ENCODE measurements at places on chromosomes 7 and 10.
A peak's percentile ranks its signal among the peaks of the same experiment; 100 is the strongest.

- no peak for DNase-seq
Measured at GRCh38 chr7:21911341-21911875, 34.3 kb downstream of the CDCA7L start.

DNA sequence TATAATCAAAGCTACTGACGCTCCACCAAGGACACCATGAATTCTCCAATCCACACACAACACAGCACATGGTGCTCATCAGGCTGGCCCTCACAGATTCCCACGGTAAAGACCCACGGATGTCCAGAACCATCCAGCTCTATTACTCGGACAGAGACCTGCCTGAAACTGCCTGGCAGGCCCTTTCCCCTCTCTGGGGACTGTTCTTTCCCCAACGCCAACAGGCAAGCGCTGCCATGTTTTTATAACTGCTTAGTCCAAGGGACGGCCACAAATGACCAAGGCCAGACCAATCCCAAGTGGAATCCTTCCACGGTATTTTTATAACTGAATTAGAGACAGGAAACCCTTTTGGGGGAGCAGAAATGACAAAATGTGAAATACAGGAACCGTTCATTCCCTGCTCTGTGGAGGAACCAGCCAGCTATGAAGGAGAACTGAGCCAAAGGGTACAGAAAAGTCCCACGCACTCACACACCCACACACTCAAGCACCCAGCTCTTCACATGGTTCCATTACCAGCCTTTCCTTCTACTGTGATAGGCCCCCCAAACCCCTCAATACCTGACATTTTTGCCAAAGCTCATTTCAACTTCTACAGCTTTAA, 4.1 kb downstream of the PIP4K2A start:
- no peak for DNase-seq

DNA sequence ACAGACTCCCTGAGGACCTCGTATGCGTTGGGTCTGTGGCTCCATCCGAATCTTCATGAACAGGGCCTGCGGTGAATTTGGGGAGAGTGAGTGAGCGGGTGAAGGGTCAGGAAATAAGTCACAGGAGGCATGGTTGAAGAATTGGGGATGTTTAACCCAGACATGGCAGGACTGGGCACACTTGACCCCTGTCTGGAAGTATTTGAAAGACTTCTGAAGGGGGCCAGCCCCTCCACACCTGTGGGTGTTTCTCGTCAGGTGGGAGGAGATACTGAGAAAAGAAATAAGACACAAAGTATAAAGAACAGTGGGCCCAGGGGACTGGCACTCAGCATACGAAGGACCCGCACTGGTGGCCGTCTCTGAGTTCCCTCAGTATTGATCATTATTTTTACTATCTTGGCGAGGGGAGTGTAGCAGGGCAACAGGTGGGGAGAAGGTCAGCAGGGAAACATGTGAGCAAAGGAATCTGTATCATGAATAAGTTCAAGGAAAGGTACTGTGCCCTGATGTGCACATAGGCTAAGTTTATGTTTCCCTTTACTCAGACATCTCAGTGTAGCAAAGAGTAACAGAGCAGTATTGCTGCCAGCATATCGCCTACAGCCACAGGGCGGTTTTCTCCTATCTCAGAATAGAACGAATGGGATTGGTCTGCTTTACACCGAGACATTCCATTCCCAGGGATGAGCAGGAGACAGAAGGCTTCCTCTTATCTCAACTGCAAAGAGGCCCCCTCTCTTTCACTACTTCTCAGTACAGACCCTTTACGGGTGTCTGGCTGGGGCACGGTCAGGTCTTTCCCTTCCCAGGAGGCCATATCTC, 38.2 kb upstream of the PFKFB3 start:
- no peak for DNase-seq

GRCh38 chr7:129160161-129160905, 15.8 kb downstream of the TSPAN33 start:
- no peak for DNase-seq

- DNase-seq, result no peak
Measured at GRCh38 chr10:77249901-77250459, 387.6 kb downstream of the KCNMA1 start.

- DNase-seq, result no peak
Measured at GRCh38 chr7:127791446-127792189, 139.6 kb downstream of the SND1 start.

DNA sequence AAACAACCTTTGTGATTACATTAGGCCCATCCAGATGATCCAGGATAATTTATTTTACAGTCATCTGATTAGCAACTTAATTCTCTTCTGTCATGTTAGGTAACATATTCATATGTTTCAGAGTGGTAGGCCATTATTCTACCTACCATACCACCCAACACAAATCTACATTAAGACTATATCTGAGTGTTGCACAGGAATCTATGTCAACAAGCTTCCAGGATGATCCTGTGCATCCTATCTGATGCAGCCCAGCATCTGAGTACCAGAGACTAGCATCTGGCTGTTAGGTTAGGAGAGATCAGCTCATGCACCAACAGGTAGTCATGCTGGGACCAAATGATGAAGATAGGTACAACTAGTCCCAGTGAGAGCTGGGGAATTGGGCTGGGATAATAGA, 1.3 kb upstream of the DDX56 start:
- DNase-seq, result peak; percentile 1

DNA sequence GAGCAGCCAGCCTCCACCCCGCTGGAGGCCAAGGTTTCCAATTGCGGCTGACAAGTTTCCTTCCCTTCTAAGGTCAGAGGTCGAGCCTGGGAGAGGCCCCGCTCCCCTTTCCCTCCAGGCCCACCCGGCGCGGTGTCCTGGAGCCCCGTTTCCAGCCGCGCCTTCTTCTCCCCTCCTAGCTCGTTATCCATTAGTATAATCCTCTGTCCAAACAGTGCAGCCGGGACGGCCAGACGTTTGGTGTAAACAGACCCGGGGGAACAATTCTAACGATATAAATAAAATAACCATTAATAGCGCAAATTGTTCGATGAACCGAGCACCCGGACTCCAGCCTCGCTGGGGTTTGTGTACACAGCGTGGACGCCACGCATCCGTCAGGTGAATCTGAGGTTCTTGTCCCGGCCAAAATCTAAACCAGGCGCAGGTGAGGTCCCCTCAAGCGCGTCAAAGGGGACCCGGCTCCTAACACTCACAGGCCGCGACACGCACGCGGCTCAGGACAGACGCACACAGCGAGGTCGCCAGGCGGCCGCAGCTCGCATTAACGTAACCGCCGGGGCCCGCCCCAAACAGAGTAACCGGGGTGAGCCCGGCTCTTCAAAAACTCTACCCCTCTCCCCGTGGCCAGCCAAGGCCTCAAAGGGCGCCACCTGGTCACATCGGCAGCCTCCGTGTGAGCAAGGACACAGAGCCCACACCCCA, 10.8 kb upstream of the NKX2-3 start:
- peak; percentile 24 for DNase-seq

GRCh38 chr10:8229153-8229552, 174.7 kb downstream of the GATA3 start:
- no peak for DNase-seq

- no peak for DNase-seq
Measured at GRCh38 chr7:137839903-137840779, 6.6 kb downstream of the DGKI start.

DNA sequence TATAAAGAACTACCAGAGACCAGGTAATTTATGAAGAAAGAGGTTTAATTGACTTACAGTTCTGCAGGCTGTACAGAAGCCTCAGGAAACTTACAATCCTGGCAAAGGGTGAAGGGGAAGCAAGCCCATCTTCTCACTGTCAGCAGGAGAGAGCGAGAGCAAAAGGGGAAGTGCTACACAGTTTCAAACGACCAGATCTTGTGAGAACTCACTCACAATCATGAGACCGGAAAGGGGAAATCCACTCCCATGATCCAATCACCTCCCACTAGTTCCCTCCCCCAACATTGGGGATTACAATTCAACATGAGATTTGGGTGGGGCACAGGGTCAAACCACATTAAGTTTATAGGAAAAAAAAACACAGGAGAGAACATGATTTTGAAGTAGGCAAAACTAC, 222.1 kb upstream of the SHH start:
- no peak for DNase-seq

DNA sequence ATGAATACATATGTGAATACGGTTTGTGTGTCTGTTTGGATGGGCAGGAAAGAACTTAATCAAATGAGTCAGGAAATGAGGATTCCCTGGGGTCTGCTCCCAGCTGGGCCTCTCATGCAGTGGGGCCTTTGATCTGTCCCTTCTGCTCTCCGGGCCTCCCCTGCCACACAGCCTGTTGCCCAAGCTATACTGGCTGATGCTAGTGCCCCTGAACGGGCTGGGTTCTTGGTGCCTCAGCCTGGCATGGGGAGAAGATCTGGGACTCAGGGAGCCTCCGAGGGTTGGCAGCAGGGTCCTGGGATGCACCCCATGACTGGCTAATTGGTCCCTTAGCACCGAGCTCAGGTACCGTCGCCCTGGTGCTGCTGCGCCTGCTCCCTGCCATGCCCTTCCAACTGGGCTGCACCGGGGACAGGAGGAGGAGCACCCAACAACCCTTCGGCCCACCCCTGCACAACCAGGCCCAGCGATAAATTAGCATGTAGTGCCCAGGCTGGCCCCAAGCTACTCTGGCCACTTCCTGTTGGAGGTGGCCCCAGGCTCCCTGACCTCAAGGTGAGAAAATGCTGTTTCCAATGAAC, 59.9 kb upstream of the DUSP5 start:
- no peak for DNase-seq

- no peak for DNase-seq
Measured at GRCh38 chr10:94085766-94086437, 92.2 kb downstream of the PLCE1 start.

- DNase-seq, result no peak
Measured at GRCh38 chr7:11430112-11430511, 401.9 kb downstream of the THSD7A start.

DNA sequence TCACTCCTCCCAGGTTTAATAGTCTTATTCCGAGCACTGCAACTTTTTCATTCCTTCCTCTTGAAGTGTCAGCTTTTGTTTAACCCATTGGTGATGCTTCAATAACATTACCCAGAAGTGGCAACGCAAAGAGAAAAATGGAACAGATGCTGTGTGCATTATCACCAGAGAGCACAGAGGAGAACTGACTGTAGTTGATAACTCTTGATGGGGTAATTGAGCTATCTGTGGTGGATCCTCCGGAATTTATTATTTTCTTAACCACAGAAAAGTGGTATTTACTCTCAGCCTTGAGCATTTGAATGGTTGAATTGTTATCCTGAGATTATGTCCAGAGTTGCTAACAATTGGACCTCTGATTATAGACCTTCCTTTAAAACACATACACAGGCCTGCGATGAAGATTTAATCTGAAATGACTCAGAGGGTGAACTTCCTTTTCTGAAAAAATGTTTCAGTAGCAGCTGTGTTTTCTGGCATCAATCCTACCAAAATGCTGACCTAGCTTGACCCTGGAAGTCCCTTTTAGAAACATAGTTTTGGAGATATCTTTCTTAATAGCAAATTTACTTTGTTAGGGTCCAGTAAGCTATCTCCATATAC, 1584.4 kb upstream of the LRRTM3 start:
- DNase-seq, result no peak

GRCh38 chr7:44282601-44283171, 42.7 kb downstream of the CAMK2B start:
- DNase-seq, result peak; percentile 13

GRCh38 chr7:1290679-1291356, 58.1 kb downstream of the UNCX start:
- DNase-seq, result no peak

DNA sequence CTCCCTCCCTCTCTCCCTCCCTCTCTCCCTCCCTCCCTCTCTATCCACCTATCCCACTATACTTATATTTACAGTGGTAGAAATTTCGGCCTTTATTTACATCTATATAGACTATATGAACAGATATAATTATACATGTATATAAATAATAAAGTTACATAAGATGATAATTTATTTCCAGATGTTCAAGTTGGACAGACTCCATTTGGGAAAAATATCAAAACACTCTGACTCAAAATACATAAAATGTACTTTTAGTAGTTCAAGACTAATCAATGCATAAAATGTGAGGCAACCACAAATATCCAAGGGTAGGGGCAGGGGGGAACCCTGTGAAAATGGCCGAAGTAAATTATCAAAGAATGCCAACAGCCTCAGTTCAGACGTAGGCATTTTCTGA, 203.0 kb downstream of the FANK1 start:
- no peak for DNase-seq

DNA sequence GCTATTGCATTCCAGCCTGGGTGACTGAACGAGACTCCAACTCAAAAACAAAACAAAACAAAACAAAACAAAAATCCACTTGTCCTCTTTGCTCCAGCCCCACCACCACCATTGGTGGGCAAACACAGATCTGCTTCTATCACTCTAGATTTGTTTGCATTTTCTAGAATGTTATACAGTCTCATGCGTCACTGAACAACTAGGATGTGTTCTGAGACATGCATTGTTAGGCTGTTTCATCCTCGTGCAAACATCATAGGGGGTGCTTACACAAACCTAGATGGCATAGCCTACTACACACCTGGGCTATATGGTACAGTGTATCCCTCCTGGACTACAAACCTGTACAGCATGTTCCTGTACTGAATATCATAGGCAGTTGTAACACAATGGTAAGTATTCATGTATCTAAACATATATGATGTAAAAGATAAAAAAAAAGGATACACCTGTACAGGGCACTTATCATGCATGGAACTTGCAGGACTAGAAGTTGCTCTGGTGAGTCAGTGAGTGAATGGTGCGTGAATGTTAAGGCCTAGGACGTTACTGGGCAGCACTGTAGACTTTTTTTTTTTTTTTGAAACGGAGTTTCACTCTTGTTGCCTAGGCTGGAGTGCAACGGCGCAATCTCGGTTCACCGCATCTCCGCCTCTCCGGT, 45.3 kb downstream of the BTBD16 start:
- DNase-seq, result no peak

DNA sequence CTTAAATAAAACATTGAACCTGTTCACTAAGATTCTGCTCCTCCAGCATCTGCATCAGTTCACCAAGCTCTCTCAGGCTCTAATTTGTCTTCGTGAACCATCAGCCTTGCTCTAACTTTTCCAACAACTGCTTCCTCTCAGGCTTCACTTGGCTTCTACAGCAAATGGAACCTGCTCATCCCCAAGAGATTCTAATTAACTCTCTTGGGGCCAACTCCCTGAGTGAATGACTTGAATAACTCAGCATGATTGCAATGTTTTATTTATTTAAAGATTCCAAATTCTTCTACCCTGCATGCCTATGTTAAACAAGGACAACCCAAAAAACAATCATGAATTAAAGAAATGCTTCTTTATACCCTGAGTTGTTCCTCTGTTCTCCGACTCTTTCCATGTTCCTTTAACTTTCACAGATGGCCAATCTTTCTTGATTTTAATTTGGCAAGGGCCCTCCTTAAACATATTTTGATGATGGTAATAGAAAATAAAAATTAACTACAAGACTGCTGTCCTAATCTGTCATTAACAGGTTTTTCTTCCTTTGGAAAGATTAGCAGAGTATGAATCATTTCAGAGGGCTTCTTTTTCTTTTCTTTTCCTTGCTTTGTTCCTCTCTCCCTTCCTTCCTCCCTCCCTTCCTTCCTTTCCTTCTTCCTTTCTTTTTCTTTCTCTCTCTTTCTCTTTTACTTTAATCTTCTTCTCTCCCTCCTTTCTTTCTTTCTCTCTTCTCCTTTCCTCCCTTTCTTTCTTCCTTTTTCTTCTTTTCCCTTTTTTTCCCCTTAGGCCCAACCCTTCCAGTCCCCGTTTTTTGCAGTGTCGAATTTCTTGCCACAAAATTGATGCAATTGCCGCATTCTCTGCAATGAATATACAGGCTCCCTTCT, 195.0 kb upstream of the RHOBTB1 start:
- no peak for DNase-seq
